ENCODE measurements at places on chromosomes 13 and 19.

DNA sequence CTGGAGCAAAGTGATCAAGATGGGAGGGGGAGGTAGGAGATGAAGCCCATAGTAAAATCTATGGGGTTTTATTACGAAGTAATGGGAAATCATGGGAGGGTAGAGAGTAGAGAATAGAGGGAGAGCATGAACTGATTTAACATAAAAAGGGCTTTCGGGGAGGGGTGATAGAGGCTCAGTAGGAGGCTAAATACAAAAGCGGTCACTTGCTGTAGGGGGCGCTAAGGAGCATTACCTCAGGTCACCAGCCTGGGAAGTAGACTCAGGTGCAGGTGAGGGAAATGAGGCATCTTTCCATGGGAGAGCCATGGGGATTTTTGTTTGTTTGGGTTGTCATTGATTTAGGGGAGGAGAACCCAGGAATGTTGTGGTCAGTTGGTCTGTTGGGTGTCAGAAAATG is 14.1 kb downstream of the KRTDAP start:
- DNase-seq = peak; percentile 65

DNA sequence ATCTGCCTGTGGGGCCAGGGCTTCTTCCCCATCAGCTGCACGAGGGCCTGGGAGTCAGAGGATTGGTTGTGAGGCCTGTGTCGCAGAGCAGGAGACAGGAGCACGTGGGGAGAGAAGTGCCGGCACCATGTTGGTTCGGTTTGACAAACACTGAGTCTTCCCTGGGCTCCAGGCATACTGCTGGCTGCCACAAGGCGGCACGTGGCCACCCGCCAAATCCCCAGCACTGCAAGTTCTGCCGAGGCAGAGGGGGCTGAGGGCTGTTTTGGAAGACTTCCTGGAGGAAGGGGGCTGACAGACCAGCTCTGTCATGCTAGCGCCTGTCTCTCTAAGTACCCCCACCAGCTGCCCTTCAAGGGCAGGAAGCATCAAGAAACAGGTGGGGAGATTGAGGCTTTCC is 9.5 kb downstream of the SHANK1 start:
- DNase-seq = no peak

- no peak for DNase-seq
Measured at GRCh38 chr13:89454681-89455080, 1783.5 kb downstream of the SLITRK5 start.

DNA sequence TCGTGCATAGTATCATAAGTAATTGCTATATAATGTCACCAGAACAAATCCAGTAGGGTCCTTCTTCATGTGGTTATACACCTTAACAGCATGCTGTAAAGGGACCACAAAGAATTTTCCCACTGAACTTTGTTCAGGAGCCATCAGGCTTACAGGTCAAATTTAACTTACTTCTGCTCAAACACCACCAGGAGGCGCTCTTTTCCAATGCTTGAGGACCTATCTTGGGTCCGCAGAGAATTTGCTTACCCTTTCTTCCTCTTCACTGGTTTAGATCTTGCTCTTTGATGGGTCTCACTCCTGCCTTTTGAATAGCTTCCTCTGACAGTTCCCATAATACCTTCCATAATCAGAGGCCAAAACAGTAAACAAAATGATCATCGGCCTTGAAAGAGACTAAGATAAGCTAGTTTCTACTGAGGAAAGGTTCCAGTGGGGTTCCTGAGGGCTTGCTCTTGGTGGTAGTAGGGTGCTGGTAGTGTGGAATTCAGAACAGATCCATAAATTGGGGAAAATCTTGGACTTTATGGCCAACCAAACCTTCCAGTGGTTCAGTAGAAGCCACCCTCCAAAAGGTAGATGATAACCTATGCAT is 37.4 kb downstream of the SCGB2B2 start:
- peak; percentile 42 for DNase-seq

- DNase-seq = no peak
Measured at GRCh38 chr19:13005861-13006370, 10.6 kb downstream of the NFIX start.

GRCh38 chr13:106899442-106899841 is 331.5 kb upstream of the ARGLU1 start:
- DNase-seq = no peak

- DNase-seq = no peak
Measured at GRCh38 chr13:20442375-20442774, 83.3 kb downstream of the CRYL1 start.

- DNase-seq = no peak
Measured at GRCh38 chr13:50678464-50679162, 164.9 kb downstream of the DLEU7 start.

- no peak for DNase-seq
Measured at GRCh38 chr13:59710416-59710815, 453.3 kb downstream of the DIAPH3 start.

GRCh38 chr13:35136585-35136984 is 194.5 kb downstream of the NBEA start:
- no peak for DNase-seq

GRCh38 chr19:50036908-50037307 is 11.1 kb downstream of the ZNF473 start:
- no peak for DNase-seq

Data from iPS-NIHi11 (cell line).